ENCODE measurements at places on chromosomes 5 and 9. TPM values are rescaled to one million over a fixed set of nuclear protein-coding genes. Genes with fewer than 3 reads are reported as not detected.
A peak's percentile ranks its signal among the peaks of the same experiment; 100 is the strongest.

DNA sequence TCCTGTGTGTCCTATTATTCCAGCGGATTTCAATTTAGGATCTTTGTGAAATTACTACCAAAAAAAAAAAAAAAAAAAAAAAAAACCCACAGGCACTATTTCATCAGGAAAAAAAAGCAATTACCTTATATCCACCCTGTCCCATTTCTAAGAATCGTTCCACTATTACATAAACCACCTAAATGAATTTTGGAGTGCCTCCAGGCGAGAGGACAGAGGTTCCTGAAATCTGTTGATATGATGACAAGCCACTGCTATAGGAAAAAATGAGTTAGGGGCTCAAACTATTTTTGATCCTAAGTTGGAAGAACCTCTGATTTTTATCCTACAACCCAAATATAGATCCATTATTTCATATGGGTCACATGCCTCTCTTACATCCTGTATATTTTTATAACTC lies 177.9 kb downstream of the GNAQ start:
- no peak for DNase-seq

The BAAT gene
- total RNA-seq, result not detected

- DNase-seq, result no peak
Observed at GRCh38 chr5:150009671-150010387, 9.3 kb downstream of the HMGXB3 start.

The SPATA31D4 gene
- total RNA-seq, result not detected

- no peak for DNase-seq
Observed at GRCh38 chr5:95057615-95058014, 227.3 kb downstream of the MCTP1 start.

DNA sequence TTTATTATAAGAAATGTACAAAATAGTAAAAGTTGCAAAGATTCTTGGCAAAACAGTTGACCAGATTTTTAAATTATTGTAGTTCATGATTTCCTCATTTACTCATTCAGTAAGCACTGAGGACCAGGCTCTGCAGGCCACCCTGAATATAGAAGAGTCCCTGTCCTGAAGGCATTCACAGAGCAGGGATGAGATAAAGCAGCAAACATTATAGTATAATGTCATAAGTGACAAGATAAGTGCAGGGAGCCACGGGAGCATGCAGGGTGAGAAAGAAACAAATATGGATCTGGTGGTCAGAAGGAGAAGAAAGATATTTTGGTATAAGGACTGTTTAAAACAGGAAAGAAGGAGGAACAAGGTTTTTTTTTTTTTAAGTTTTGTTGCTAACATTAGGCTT lies 46.0 kb downstream of the PARP8 start:
- DNase-seq, result no peak

The NIPAL4 gene
- not detected for total RNA-seq

- no peak for DNase-seq
Observed at GRCh38 chr5:133406208-133406976, 205.9 kb downstream of the FSTL4 start.

The RASEF gene
- not detected for total RNA-seq

- DNase-seq, result no peak
Observed at GRCh38 chr9:82519332-82519731, 530.8 kb downstream of the SPATA31D1 start.

DNA sequence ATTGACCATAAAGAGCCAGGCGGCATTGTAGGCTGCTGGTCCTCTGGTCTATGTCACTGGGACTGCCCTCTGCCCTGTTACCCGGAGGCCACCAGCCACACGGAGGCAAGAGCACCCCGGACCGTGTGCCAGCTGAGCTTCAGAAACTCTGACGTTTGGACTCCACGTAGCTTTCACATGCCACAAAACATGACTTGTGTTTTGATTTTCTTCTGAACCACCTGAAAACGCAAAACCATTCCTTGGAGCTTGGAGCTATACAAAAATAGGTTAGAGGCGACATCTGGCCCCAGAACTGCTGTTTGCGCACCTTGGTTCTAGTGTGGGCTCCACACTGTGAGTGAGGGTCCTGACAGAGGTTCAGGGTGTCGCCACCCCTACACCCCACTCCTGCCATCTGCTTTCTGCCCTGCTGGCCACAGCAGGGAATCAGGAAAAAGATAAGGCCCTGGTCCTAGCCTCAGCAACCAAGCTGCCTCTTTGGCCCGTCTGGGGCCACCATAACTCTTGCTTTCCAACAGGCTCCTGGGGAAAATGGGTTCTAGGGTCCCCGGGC lies 151.3 kb upstream of the IRX2 start:
- no peak for DNase-seq

GRCh38 chr9:70412832-70413463 lies 1.5 kb downstream of the KLF9 start:
- peak; percentile 62 for DNase-seq

GRCh38 chr5:52920929-52921328 lies 68.2 kb upstream of the ITGA2 start:
- no peak for DNase-seq

- peak; percentile 19 for DNase-seq
Observed at GRCh38 chr9:134059188-134059641, 8.6 kb downstream of the BRD3 start.

DNA sequence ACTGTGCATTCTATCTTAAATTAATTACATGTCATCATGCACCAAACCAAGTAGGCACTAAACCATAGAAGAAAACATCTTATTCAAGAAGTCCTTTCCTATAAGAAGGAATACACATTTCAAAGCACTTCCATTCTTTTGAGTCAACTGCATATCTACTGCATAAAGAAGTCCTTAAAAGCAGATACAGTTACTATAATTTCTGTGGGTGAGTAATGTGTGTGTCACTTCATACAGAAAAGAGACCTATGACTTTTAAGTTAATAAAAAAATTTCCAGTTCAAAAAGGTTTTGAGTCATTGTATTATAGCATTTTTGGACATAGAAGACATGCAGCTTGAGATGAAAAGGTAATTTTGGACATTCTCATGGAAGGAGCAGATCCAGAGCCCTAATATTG lies 125.0 kb downstream of the DTWD2 start:
- no peak for DNase-seq

GRCh38 chr5:43515678-43516048 lies 715 bp upstream of the C5orf34 start:
- no peak for DNase-seq

The CDC20B gene
- total RNA-seq, result 0.48 TPM
